Mammary microvascular endothelial cell (primary cell): ENCODE measurements at places on chromosomes 3 and 15. TPM values are rescaled to one million over a fixed set of nuclear protein-coding genes. Genes with fewer than 3 reads are reported as not detected.

CACNA1D gene
- not detected in 2 replicates for total RNA-seq

FBXL22 gene
- total RNA-seq, result not detected in 2 replicates

EOMES gene
- not detected in 2 replicates for total RNA-seq

SYNPR gene
- not detected in 2 replicates for total RNA-seq

NXPE3 gene
- 6.7 and 7.9 TPM in 2 replicates for total RNA-seq

SNX1 gene
- 34.0 and 43.1 TPM in 2 replicates for total RNA-seq

IQCF5 gene
- total RNA-seq, result not detected in 2 replicates

P2RY12 gene
- not detected in 2 replicates for total RNA-seq

RTP4 gene
- total RNA-seq, result 5.5 and 8.3 TPM in 2 replicates

LRRN1 gene
- total RNA-seq, result not detected in 2 replicates

GRAMD1C gene
- 18.3 and 20.1 TPM in 2 replicates for total RNA-seq

DENND6A gene
- 12.6 and 15.5 TPM in 2 replicates for total RNA-seq

PP2D1 gene
- total RNA-seq, result not detected in 2 replicates

SLC9C1 gene
- total RNA-seq, result not detected in 2 replicates

WDR72 gene
- not detected in 2 replicates for total RNA-seq

CADPS gene
- total RNA-seq, result not detected in 2 replicates

PGBD4 gene
- 0.53 and 0.98 TPM in 2 replicates for total RNA-seq

THSD4 gene
- total RNA-seq, result 43.2 and 52.4 TPM in 2 replicates

KIF15 gene
- 10.7 and 13.8 TPM in 2 replicates for total RNA-seq

FEZF2 gene
- total RNA-seq, result not detected in 2 replicates

ALDH1L1 gene
- total RNA-seq, result not detected in 2 replicates

CFAP20DC gene
- 2.4 and 3.3 TPM in 2 replicates for total RNA-seq

LRRIQ4 gene
- total RNA-seq, result not detected in 2 replicates

FBLN2 gene
- total RNA-seq, result 0.07 and 0.59 TPM in 2 replicates

OIP5 gene
- total RNA-seq, result 26.2 and 27.7 TPM in 2 replicates

SAXO2 gene
- total RNA-seq, result 1.1 and 2.7 TPM in 2 replicates

MED12L gene
- total RNA-seq, result 0.07 TPM in 1 of 2 replicates, not detected in the other

SUCLG2 gene
- total RNA-seq, result 45.4 and 47.3 TPM in 2 replicates

RTF1 gene
- total RNA-seq, result 19.0 and 20.1 TPM in 2 replicates

ACOX2 gene
- total RNA-seq, result not detected in 2 replicates

CCDC33 gene
- total RNA-seq, result not detected in 2 replicates

PAQR9 gene
- total RNA-seq, result not detected in 2 replicates
